GM06990 (cell line): ENCODE measurements at places on chromosomes 5 and 9.

GRCh38 chr9:106708475-106709146 lies 154.4 kb upstream of the ZNF462 start:
- DNase-seq, result no peak

DNA sequence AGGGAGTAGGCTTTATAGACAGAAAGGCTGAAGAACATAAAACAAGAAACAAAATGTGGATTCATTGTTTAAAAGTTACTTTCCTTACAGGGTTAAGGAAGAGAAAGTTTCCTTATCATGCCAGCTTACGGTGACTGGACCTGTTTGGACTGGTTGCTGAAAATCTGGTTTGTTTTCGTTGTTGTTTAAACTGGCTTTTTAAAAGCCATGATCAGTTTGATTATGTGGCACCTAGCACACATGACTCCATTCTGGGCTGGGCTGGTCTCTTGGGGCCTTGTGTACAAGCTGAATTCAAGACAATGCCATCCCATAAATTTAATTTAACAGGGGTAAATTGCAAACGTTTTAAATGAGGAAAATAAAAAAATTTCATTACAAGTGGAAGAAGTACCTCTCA lies 18.4 kb upstream of the ZNF474 start:
- DNase-seq, result no peak

DNA sequence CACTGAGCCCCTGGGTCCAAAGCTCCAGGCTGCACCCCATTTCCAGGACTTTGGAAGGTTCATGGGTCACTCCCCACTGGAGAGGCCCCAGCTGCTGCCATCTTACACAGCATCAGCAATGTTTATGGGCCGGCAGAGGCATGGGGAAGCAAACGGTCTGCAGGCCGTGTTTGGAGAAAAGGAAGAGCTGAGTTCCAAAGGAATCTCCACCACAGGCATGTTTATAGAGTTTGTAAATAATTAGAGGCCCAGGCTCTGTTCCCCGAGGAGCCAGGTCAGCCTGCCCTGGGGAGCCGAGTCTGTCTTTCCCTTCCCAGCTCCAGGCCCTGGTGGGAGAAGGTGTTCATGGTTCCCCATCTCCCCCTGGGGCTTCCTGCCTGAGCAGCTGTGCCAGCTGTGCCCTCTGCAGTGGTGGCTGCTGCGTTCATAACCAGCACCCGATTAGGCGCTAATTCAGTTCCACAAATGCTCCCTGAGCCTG lies 64.8 kb downstream of the COL27A1 start:
- no peak for DNase-seq

GRCh38 chr5:14146725-14147124 lies 3.6 kb downstream of the TRIO start:
- no peak for DNase-seq

DNA sequence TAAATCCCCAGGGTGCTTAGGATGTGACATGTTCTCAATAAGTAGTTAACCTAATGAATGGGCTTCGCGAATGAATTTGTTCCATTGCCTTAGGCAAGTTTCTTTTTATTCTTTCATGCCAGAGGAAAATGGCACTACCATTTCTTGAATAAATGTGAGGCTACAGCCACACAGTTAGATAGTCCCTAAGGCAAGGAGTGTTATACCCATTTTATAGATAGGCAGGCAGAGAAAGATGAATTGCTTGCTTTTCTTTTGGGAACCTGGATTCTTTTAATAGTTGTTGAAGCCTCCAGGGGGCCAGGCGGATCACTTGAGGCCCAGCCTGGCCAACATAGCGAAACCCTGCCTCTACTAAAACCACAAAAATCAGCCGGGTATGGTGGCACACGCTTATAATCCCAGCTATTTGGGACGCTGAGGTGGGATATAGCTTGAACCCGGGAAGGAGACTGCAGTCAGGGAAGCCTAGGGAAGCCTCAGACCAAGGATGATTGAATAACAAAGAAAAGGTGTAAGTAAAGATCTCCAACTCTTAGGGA lies 943 bp downstream of the NOP16 start:
- DNase-seq, result no peak

DNA sequence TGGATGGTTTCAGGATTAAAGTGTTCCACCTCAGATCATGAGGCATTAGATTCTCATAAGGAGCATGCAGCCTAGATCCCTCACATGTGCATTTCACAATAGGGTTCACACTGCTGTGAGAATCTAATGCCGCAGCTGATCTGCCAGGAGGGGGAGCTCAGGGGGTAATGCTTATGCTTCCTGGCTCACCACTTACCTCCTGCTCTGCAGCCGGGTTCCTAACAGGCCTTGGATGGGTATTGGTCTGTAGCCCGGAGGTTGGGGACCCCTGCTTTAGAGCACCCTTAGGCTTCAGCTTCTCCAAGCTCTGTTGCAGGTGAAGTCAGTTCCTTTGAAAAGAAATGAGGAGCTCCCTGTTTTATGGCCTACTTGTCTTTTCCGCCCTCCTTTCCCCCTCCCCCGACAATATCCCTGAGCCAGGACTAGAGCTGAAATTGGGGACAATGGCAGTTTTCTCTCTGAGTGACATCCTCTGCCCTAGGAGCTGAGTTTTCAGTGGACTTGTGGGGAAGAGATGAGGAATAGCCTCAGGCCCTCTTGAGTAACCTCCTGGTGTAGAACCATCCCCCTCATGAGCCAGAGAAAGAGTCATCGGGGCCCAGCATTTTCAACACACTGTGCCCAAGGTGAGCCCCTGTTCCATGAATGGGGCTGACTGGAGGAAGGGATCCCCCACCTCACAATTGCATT lies 16.2 kb upstream of the MAT2B start:
- no peak for DNase-seq

GRCh38 chr9:22040760-22041159 lies 31.7 kb upstream of the CDKN2B start:
- DNase-seq, result no peak

DNA sequence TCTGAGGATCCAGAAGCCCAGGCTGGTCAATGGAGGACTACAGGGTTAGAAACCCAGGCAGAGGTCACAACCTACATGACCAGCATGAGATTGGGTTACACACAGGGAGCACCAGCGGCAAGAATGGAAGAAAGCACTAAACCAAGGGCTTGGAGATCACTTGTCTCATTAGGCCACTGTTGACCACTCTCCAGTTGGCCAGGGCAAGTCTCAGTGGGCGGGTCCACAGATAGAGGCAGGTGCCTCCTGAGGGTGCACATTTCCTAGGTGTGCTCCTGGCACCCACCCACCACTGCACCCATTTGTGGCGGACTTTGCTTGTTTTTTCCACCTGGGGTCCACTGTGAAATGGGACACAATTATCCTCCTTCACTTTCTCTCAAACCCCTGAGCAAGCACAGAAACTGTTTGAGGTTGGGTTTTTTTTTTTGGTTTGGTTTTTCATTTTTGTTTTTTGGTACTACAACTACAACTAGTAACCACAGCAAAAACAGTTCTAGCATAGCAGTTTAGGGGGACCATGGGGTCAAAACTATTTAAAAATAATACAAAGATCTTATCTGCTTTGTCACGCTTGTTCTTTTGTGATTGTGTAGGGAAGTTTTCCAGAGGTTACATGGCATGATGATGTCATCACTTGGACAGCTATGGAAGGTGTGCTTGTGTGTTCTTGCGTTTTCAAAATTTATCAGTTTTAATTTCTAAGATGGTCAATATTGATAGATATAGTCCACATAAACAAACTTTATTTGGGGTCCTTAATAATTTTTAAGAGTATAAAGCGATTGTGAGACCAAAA lies 6.1 kb downstream of the NPR2 start:
- DNase-seq, result no peak

- peak; percentile 71 for DNase-seq
Observed at GRCh38 chr9:134858051-134858841, 22.4 kb upstream of the FCN2 start.

DNA sequence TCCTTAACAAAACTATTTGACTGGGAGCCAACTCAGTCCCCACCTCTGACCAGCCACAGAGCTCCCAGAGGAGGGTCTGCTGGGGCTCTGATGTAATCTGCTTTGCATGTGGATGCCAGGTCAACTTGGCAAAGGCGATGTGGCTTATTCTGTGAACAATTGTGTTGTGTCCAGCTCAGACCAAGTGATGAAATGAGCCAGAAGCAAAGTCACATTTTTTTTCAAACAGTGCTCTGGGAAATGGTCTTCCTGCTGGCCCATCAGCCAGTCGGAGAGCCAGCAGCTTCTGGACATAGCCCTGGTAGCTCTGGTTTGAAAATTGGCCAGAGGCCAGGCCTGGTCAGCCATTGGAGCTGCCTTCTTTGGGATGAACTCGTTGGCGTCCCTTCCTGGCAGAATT lies 86.5 kb downstream of the ANGPTL2 start:
- no peak for DNase-seq

DNA sequence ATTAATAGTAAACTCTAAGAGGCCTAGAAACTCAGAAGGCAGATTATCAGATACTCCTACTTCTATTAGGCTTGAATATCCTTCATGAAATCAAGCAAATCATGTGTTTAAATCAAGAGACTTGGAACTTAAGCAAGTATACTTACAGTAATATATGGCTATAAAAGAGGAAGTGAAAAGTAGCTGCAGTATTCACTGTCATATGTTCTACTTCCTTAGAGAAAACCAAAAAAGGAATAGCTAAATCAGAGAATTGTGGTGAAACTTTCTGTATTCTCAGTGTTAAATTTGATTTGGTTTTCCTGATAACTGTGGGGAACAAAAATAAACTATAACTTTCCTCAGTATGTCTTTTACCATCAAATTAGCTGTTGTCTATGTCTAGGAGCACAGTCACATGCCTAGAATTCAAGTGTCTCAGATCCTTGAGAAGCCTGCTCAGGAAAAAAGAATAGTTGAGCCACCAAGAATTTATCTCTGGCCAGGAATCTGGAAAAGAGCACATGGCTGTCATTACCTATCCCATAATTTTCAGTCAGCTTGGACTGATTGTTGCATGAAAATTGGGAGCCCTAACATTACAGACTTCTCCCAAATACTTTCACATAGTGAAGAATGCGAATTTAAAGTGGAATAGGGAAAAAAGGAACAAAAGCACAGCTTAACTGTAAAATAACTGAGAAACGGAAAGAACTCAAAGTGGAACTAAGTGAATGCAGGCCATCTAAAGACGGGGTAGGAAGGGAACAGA lies 1.7 kb downstream of the FKBP15 start:
- DNase-seq, result peak; percentile 62

DNA sequence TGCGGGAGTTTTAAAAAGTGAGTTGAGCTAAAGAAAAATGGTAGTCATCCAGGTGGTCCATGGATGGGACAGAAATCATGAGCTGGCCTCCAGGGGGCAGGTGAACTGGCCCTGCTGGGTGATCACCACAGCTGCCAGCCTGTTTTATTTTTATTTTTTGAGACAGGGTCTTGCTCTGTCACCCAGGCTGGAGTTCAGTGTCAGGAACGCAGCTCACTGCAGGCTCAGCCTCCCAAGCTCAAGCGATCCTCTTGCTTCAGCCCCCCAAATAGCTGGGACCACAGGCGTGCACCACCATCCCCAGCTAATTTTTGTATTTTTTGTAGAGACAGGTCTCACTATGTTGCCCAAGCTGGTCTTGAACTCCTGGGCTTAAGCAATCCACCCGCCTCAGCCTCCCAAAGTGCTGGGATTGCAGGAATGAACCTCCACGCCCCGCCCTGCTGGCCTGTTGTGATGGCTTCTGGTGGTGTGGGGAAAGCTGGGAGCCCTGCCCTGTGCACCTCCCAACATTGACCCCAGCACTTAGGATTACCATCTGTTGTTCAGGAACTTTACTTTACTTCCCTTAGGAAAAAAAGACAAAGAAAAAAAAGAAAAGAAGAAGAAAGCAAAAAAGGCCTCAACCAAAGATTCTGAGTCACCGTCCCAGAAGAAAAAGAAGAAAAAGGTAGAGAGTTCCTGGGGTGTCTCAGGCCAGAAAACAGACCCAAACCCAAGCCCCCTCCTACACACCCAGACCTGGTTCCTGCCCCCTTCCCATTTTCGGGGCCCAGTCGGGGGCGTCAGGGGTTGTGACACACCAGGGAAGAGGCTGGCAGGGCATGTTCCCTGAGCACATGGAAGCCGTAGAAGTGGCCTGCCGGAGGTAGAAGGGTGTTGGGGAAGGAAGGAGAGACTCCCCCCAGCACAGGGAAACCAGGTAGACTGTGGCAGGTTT lies 14.7 kb downstream of the CD74 start:
- DNase-seq, result no peak

DNA sequence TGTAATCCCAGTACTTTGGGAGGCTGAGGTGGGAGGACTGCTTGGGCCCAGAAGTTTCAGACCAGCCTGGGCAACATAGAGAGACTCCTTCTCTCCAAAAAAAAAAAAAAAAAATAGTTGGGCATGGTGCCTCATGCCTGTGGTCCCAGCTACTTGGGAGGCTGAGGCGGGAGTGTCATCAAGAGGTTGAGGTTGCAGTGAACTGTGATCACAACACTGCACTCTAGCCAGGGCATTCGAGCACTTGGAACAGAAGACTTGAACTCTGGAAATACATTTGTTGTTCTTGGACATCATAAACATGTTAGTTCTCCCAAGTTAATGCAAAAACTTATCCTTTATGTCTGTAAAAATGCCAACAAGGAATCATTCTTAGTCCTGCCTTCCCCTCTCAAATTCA lies 29.6 kb downstream of the EHMT1 start:
- no peak for DNase-seq

- no peak for DNase-seq
Observed at GRCh38 chr5:146283344-146283761, 55.3 kb upstream of the POU4F3 start.

- no peak for DNase-seq
Observed at GRCh38 chr5:172167895-172168294, 20.1 kb downstream of the STK10 start.

DNA sequence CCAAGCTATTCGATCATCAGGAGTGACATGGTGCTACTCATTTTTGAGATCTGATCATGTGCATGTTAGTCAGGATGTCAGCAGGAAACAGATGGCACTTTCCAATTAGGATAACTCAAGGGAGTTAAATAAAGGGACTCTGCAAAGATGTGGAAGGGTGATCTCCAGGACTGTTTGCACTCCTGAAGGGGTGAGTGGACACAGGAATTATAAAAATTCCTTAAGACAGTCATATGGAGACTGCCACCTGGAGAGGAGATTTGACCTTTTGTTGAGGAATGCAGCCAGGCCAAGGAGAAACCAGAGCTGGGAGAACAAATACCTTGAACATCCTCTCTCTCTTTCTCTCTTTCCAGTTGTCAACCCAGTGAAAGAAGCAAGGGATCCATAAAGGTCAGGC lies 189.1 kb downstream of the GABRG2 start:
- no peak for DNase-seq

- DNase-seq, result no peak
Observed at GRCh38 chr9:93533863-93534262, 42.5 kb upstream of the PHF2 start.

DNA sequence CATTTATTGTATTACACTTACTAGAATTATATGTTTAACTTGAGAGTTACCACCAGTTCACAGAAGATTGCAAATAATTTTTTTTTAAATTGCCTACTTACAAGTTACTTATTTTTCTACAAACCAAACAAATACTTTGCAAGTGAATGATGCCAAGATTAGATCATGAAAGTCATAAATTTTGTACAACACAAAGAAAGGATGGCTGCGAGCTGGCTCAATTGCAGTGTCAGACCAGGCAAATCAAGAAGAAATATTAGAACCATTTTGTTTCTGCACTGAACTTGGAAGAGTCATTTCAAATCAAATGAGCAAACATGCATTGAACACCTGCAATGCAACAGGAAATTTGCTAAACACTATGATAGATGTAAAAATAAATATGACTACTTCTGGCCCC lies 97.3 kb downstream of the PLCXD3 start:
- no peak for DNase-seq
